CD4-positive, alpha-beta T cell (primary cell): ENCODE measurements at places on chromosomes 13 and 19.

DNA sequence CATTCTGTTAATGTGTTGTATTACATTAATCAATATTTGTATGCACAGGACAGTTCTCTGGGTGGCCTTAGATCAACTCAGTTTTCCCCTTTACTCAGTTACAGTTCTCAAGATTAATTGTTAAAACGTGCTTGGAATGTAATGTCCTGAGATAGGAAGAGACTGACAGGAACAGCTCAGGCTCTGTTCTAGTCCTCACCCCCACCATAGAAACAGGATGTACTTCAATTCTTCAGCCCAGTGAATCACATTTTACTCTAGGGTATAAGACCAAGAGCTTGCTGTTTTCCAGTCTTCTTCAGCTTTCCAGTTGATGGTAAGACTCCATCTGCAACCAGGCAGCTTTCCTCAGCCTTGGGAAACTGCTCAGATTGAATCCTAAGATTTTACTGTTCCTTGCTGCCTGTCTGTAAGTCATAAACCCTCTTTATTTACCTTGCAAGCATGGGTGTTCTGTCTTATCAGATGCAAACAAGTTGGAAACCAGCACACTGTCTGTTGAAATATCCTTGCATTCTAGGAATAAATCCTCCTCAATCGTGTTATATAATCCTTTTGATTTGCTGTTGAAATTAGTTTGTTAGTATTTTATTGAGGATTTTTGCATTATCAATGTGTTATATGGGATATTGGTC is 836.9 kb upstream of the PCDH9 start:
- DNase-seq = no peak
- no peak overlapping the region for H3K27ac ChIP-seq
- no peak overlapping the region for H3K4me3 ChIP-seq
- H3K27me3 ChIP-seq = no peaks in the 10 kb centered on the region
- H3K36me3 ChIP-seq = no peaks in the 10 kb centered on the region

DNA sequence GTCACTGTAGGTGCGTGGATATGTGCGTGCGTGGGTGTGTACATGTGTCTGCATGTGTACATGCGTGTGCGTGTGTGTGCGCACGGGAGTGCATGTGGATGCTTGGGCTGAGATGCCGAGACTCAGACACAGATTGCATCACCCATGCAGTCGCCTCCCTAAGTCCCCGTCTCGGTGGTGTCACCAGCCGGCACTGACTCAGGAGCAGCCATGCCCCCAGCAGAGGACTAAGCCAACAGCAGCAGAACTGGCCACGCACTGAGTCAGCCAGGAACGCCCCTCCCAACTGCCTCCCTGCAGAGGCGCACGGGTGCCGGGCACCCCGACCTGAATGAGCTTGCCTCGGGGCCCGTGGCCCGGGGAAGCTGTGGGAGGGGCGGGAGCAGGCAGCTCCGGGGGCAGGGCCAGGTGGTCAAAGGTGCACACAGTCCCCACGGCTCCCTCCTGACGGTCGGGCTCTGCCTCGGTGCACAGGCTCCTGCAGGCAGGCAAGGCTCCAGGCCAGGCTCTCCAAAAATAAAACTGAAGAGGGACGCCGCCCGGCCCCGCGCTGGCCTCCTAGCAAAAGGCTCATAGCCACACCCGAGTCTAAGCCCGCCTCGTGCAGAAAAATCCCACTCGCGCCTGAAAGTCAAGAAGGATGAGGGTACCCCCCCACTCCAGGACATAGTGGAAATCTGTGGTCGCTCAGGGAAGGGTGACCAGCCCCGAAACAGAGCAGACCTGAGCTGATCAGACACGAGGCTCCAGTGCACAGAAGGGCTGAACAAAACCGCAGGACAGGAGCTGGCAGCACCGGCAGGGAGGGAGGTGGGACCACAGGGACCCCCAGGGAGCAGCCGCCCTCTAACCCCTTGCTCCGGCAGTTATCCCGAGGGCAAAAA is 49.2 kb downstream of the GADD45B start:
- no peak overlapping the region for H3K4me3 ChIP-seq
- H3K4me1 ChIP-seq = no peaks in the 10 kb centered on the region
- no peaks in the 10 kb centered on the region for H3K36me3 ChIP-seq
- H3K27me3 ChIP-seq = no peaks in the 10 kb centered on the region
- H3K27ac ChIP-seq = no peak overlapping the region

GRCh38 chr13:33865945-33866344 is 48.0 kb downstream of the RFC3 start:
- H3K27ac ChIP-seq = no peak overlapping the region
- H3K27me3 ChIP-seq = no peaks in the 10 kb centered on the region
- no peaks in the 10 kb centered on the region for H3K36me3 ChIP-seq
- no peak overlapping the region for H3K4me3 ChIP-seq
- no peaks in the 10 kb centered on the region for H3K4me1 ChIP-seq
- DNase-seq = no peak

- no peak overlapping the region for H3K4me3 ChIP-seq
- no peak overlapping the region for H3K27ac ChIP-seq
- no peaks in the 10 kb centered on the region for H3K36me3 ChIP-seq
- DNase-seq = no peak
- no peaks in the 10 kb centered on the region for H3K4me1 ChIP-seq
These were observed 3.2 kb upstream of the METTL21C start for GRCh38 chr13:102697929-102698648.

- H3K27me3 ChIP-seq = no peaks in the 10 kb centered on the region
- no peak overlapping the region for H3K27ac ChIP-seq
- H3K4me1 ChIP-seq = peaks cover 46% of the 10 kb centered on the region
- peak overlapping the region; percentile 85 for H3K4me3 ChIP-seq
- peaks cover 21% of the 10 kb centered on the region for H3K36me3 ChIP-seq
These were observed 1.3 kb downstream of the BICRA start for GRCh38 chr19:47609906-47610894.

GRCh38 chr13:108933061-108933460 is 303.6 kb downstream of the MYO16 start:
- H3K27me3 ChIP-seq = no peaks in the 10 kb centered on the region
- no peaks in the 10 kb centered on the region for H3K4me1 ChIP-seq
- H3K27ac ChIP-seq = no peak overlapping the region

GRCh38 chr19:45469945-45470761 is 2.4 kb downstream of the FOSB start:
- peaks cover 37% of the 10 kb centered on the region for H3K36me3 ChIP-seq
- H3K27me3 ChIP-seq = peaks cover 6% of the 10 kb centered on the region
- peak; percentile 61 for DNase-seq
- peak overlapping the region; percentile 94 for H3K4me3 ChIP-seq
- H3K4me1 ChIP-seq = peaks cover 40% of the 10 kb centered on the region
- peak overlapping the region; percentile 99 for H3K27ac ChIP-seq

DNA sequence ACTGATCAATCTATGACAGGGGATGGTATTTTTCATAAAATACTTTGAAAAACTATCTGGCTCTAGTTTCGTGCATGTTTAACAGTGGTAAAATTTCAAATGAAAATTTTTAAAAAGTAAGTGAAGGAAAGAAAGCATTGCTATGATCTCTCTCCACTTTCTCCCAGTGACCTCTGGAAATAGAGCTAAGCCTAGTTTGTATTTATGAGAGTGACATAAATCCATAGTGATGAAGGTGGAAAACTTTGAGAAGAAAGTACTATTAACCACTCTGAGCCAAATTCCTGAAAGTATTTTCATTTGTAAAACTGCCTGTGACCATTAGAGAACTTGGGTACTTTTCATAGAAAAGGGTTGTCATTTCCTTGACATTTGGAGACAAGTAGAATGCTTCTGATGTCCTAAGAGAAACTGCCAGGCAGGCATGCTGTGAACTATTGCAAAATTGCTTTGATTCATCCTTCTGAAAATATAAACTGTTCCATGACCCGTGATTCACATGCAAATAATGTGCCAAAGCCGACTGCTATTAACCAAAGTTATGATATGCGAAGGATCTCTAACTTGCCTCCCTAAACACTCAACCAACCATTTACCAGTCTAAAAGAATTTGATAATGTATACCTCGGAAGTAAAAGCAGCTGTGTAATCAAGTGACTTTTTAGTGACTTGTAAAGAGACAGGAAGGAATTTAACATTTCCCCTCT is 133.2 kb downstream of the VWA8 start:
- no peak overlapping the region for H3K4me3 ChIP-seq
- H3K27me3 ChIP-seq = no peaks in the 10 kb centered on the region
- H3K4me1 ChIP-seq = no peaks in the 10 kb centered on the region
- no peak overlapping the region for H3K27ac ChIP-seq
- DNase-seq = no peak

- no peaks in the 10 kb centered on the region for H3K4me1 ChIP-seq
- H3K27ac ChIP-seq = no peak overlapping the region
- H3K27me3 ChIP-seq = no peaks in the 10 kb centered on the region
- no peak for DNase-seq
- H3K36me3 ChIP-seq = no peaks in the 10 kb centered on the region
These were observed 274.7 kb downstream of the FGF14 start for GRCh38 chr13:102127153-102127552.

- no peaks in the 10 kb centered on the region for H3K27me3 ChIP-seq
- H3K4me1 ChIP-seq = peaks cover 85% of the 10 kb centered on the region
- H3K4me3 ChIP-seq = no peak overlapping the region
- no peak overlapping the region for H3K27ac ChIP-seq
- peaks cover 21% of the 10 kb centered on the region for H3K36me3 ChIP-seq
- DNase-seq = no peak
These were observed 8.9 kb downstream of the CIC start for GRCh38 chr19:42277821-42278451.

DNA sequence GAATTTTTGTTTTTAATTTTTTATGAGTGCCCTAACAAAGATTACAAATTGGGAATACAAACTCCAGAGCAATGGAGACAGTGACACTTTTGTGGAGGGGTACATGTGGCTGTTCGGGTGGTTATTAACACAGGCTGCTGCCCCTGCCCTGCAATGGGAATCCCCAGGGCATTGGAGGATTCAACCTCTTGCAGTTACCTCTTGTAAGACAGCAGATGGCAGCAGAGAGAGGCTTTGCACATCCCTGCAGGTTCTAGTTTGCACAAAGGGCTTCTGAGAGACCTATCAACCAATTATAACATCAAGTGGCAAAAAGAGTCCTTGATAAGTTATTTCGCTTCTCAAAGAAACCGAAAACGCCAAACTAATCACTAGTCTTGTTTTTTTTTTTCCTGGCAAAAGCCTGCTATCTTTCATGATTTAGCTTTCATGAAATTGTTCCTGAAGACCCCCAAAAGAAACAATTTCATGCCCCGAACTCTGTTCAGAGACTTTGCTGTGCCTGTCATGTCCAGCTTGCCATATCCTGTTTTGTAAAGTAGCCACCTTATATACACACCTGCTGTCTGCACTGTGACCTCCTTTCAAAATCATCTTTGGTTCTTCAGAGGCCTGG is 10.4 kb downstream of the GJB2 start:
- peaks cover 2% of the 10 kb centered on the region for H3K4me1 ChIP-seq
- H3K36me3 ChIP-seq = no peaks in the 10 kb centered on the region
- no peak overlapping the region for H3K27ac ChIP-seq
- DNase-seq = peak; percentile 59
- H3K4me3 ChIP-seq = no peak overlapping the region

- H3K36me3 ChIP-seq = peaks cover 18% of the 10 kb centered on the region
- H3K4me1 ChIP-seq = no peaks in the 10 kb centered on the region
- no peak for DNase-seq
- no peaks in the 10 kb centered on the region for H3K27me3 ChIP-seq
- H3K27ac ChIP-seq = no peak overlapping the region
These were observed 158.8 kb downstream of the RGCC start for GRCh38 chr13:41616151-41616550.

- H3K4me3 ChIP-seq = peak within 1 kb of the TSS; percentile 53
- H3K4me1 ChIP-seq = peaks cover 26% of the 10 kb centered on the region
- no peak within 1 kb of the TSS for H3K27ac ChIP-seq
- peak; percentile 60 for DNase-seq
- no peaks in the 10 kb centered on the region for H3K36me3 ChIP-seq
These were observed at the start of gene SHISA2 for GRCh38 chr13:26051657-26052311. SHISA2 (minus strand) TSS chr13:26052016; CDS start chr13:26050975, 1,041 bp downstream.

- no peak overlapping the region for H3K27ac ChIP-seq
- no peak overlapping the region for H3K4me3 ChIP-seq
- H3K36me3 ChIP-seq = no peaks in the 10 kb centered on the region
- H3K27me3 ChIP-seq = no peaks in the 10 kb centered on the region
- no peaks in the 10 kb centered on the region for H3K4me1 ChIP-seq
- no peak for DNase-seq
These were observed 3.0 kb downstream of the CD209 start for GRCh38 chr19:7744199-7744786.

- H3K4me3 ChIP-seq = peak overlapping the region; percentile 76
- peak overlapping the region; percentile 75 for H3K27ac ChIP-seq
- no peaks in the 10 kb centered on the region for H3K36me3 ChIP-seq
These were observed 1.1 kb downstream of the PPP6R1 start for GRCh38 chr19:55257461-55258420.

DNA sequence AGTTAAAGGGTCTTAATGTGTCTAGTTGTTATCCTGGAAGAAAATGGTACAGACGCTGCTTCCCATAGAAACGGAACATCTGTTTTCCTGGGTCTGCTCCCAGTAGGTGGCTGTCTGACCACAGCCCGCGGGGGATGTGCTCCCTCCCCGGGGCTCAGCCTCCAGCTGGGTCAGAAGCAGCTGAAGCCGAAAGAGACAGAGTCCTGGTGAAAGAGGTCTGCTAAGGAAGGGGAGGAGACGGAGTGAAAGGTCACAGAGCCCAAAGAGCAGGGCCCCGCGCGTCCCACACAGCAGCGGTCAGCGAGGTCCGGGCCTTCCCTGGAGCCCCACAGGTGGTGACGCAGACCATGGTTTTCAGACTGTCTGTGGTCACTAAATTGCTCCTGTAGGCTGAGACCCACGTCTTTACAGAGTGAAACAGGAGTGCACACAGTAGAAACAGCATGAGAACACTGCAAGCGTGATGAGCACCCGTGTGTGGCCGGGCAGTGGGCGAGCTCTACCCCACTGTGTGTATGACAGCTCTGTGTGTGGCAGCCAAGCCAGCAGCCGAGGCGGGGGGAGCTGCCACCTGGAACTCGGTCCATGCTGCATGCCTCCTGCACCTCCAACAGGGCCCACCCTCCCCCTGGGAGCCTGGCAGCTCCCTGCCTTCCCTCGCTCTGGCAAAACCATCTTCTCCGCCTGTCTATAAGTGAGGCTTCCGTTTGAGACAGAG is 52.0 kb upstream of the C13orf46 start:
- H3K27ac ChIP-seq = no peak overlapping the region
- no peak overlapping the region for H3K4me3 ChIP-seq
- no peaks in the 10 kb centered on the region for H3K27me3 ChIP-seq
- DNase-seq = no peak

DNA sequence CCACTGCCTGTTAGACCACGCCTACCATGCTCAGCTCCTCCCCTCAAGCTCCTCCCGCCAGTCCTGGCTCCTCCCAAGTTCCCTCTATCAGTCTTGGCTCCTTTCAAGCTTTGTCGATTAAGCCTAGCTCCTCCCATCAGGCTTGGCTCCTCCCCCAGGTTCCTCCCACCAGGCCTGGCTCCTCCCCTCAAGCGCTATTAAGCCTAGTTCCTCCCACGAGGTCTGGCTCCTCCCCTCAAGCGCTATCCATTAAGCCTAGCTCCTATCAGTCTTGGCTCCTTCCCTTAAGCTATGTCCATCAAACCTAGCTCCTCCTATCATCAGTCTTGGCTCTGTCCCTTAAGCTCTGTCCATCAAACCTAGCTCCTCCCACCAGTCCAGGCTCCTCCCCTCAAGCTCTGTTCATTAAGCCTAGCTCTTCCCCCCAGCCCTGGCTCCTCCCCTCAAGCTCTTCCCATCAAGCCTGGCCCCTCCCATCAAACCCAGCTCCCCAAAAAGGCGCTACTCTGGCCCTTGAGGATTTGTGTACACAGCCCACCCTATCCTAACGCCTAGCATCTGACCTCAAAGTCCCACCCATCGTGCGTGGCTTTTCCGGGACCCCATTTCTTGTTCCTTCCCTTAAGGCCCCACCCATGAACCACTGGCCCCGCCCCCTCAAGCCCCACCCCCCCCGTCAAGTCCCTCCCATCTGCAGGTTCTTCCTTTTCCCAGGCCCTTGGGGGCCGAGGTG is 10.0 kb downstream of the CAMSAP3 start:
- no peak overlapping the region for H3K4me3 ChIP-seq
- no peak for DNase-seq
